ENCODE measurements at places on chromosomes 1 and 21.

DNA sequence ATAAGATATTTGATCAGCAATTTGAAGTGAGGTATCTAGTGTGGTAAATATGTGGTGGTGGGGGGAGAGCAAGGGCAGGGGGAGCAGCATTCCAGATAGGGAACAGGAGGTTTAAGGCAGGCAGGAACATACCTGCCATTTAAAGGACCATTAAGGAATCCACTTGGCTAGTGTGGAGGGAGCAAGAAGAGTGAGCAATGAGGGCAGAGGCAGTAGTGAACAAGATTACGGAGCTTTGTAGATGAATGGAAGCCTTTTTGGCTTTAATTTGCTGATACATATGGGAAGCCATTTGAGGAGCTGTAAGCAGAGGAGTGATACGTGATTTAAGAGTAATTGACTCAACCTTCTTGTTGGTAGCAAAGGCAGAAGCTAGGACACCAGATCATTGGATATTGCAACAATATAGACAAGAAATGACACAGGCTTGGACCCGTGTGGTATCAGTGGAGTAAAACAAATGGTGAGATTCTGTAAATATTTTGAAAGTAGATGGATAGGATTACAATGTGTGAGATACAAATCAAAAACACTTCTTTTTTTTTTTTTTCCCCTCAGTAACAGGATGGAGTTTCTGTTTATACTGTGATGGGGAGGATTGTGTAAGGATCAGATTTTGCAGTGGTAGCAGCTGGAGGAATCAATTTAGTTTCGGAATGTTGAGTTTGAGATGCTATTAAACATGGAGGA lies 73.8 kb upstream of the B3GALT2 start:
- DNase-seq, result no peak

- no peak for DNase-seq
Observed at GRCh38 chr21:21740207-21740606, 742.0 kb downstream of the NCAM2 start.

DNA sequence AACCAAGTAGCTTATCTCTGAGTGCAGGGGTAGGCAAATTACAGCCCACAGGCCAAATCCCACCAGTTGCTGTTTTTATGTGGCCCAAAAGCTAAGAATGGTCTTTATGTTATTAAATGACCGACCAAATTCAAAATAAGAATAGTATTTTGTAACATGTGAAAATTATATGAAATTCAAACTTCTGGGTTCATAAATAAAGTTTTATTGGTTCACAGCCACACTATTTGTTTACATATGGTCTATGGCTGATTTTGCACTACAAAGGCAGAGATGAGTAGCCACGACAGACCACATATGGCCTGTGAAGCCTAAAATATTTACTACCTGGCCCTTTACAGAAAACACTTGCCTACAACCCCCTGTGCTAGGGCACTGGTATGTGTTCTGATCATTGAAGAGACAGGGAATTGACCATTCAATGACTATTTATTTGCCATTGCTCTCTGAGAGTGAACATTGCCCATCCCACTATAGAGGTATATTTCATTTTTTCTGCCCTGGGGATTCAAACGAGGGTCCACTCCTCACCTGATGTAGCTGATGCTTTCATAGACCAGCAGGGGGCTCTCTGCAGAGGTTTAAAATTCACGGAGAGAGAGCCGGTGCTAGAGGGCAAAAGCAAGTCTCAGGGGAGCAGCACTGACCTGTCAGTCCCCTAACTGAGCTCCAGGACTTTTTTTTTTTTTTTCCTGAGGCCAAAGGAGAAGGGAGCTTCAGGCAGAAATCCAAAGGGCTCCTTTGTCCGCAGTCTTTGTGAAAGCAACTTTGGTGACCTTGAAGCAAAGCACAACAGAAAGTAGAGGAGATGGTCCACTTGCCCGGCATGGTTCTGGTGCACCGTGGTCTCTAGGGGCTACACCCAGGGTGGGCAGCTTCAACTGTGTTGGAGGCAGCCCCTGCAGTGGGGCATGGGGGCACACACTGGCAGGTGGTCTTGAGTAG lies 7.3 kb upstream of the GNL2 start:
- peak; percentile 31 for DNase-seq

DNA sequence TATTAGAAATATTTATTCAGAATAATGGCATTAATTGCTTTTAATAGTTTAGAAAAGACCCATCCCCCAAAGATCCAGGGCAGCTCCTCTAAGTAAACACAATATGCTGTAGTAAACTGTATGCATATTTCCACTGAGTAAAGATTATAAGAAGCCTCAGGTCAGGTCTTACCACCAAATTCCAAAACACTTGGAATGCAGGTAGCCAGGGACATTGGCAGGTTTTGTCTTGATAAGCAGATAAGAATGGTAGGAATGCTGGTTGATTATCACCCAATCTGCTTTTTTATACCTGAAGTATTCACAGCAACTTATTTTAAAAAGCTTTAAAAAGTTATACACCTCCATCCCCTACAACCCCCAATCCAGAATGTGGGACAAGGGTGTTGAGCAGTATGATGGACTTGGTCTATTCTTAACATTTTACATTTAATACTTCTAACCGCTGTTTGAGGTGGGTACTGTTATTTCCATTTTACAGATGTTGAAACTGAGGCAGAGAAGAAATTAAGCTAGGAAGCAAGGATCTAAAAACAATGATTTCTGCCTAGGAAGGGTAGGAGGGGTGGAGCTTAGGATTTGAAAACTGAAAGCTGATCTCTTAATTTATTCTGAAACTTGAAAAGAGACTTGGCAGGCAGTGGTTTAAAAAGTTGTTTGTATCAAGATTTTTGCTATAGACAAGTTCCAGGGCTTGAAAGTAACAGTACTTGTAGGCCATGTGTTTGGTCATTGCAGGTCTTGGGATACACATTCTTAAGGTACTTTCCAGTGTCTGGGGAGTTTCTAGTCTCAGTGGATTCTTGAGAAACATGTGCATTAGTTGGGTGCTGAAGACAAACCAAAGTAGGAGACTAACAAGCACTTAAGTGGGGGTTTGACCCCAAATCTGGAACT lies 15.6 kb upstream of the THEM4 start:
- no peak for DNase-seq

GRCh38 chr1:25724966-25725365 lies 75.0 kb upstream of the SELENON start:
- no peak for DNase-seq

- no peak for DNase-seq
Observed at GRCh38 chr1:64242895-64243756, 39.7 kb downstream of the UBE2U start.

DNA sequence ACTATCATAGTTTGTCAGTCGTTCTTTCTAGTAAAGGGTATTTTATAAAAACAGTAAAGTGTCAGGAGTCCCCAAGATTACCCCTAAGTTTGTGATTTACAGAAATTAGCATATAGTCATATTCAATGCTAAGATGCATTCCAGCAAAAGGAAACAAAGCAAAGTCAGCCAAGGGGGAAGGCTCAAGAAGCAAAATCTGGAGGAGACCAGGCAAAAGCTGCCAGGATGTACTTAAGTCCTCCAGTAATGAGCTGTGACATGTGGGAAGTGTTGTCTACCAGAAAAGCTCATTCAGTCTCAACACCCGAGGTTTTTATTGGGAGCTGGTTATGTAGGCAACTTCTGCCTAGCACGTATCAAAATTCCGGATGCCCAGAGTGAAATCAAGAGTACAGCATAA lies 373.4 kb upstream of the TMPRSS15 start:
- DNase-seq, result no peak

DNA sequence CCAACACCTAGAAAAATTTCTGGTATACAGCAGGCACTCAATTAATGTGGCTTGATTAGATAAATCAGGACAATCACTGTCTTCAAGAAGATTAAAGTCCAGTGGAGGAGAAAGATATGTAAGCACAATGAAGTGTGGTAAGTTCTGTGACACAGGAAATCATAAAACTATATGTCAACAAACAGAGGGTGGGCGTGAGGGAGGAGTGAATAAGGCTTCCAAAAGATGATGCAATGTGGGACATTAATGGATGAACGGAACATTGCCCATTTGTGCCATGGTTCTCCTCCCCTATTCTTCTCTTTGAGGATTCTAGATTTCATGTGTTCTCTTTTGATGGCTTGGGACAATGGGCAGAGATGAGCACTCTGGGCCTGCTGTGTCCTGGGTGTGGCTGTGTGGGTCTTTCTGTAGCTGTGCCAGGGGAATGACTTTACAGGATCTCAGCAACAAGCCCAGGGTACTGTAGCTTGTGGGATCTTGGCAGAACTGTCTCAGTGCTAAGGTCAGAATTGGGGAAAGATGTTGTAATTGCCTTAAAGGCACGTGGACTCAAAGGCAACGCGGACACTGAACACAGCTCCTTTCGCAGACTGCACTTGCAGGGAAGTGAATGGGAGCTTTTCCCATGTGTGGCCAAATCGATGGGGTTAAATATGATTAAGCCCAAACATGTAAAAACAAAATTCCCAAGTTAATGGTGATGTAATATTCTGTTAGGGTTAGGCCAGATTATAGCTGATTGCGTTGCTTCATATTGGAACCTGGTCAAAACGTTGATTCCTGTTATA lies 366.9 kb downstream of the TGFB2 start:
- no peak for DNase-seq

DNA sequence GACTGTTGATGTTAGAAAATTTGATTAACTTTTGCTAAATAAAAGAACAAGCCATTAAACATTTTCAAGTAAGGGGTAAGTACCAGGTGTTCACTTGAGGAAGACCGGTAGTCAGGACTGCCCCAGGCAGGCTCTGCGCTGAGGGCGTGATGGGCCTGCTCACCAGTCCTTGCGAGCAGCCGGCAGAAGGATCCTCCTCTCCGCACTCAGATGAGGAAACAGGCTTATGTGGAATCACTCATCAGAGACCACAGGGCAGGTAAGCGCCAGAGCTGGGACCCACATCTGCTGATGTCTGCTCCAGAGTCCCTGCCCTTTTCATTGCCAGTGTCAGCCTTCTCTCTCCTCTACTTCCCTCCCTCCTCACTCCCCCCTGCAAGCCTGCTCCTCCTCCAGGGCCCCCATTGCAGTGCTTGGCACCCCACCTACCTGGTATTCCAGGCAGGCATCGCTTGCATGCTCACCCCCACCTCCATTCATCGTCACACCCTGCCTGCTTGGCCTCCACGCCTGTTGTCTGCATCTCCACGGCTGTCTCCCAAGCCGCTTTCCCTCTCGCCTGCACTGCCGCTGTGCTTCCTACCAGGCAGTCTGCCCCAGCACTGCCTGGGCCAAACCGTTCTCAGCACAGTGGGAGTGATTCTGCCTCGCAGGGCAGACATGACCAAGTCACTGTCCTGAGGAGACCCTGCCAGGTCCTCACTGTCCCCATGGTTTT lies 24.7 kb upstream of the KDM4A start:
- DNase-seq, result no peak

DNA sequence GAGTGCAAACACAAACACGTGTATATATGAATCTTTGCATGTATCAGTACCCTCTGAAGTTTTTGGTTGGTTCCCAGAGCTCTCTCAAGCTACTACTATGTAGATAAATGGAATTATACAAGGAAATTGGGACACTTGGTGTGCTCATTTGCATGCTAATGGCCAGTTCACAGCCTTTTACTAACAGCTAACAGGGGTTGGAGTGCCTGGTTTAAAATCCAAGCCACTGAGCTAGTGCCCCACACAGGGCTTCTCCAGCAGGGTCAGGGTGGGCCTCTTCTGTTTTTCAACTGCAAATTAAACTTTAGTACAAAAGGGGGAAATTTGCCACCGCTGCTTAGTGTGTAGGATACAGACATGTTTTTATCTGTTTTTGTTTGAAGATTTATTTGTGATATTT lies 121.0 kb downstream of the ATP5PO start:
- DNase-seq, result no peak

- no peak for DNase-seq
Observed at GRCh38 chr1:212960932-212961331, 10.6 kb downstream of the VASH2 start.

- no peak for DNase-seq
Observed at GRCh38 chr1:191279266-191279800, 801.7 kb upstream of the BRINP3 start.

- DNase-seq, result no peak
Observed at GRCh38 chr1:38029081-38029681, 16.6 kb downstream of the UTP11 start.

Measured in CD8-positive, alpha-beta T cell (primary cell).